Stimulated activated CD4-positive, alpha-beta T cell treated with anti-CD3 and anti-CD28 coated beads, Interleukin-4, amount 100 ng/mL, for 48 hours (primary cell): ENCODE measurements at places on chromosomes 1 and 21.

DNA sequence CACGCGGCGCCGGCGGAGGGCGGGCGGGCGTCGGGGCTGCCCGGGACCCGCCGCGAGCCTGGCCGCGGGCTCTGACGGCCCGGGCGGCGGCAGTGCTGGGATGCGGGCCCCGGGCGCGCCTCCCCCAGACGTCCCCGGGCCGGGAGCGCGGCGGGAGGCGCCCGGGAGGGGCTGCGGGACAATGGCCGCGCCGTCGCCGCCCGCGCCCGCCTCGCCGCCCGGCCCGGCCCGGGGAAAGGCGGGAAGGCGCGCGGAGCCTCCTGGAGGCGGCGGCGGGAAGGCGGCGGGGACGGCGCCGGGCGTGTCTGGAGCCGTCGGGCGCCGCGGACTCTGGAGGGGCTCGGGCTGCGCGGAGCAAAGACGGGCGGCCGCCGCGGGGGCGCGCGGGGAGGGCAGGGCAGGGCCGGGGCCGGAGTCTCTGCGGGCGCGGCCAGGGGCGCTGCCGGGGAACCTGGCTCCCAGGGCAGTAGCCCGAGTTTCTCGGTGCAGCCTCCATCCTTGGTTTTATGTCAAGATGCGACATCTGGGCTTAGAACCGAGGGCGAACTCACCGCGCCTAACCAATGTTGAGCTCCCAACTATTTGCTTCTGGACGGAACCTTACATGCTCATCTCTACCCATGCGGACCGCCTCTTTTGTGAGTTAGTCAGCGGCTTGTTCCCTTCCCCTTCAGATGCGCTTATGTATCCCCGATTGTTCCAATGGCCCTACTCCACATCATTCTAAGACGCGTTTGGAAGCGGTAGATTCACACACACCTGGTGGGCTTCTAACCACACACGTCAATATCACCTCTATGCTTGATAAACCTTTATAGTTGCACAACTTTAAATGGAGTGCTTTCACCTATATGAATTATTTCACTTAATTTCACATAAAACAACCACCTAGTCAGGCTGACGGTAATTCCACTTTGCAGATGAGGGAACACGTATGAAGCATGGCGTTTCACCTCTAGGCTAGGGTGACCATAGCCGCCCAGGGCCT lies 651 bp downstream of the ZBTB8A start:
- no peak for DNase-seq

- no peak for DNase-seq
These were observed 52.4 kb downstream of the TOR1AIP2 start for GRCh38 chr1:179825206-179825605.

GRCh38 chr1:4655674-4656532 lies 1.5 kb downstream of the AJAP1 start:
- peak; percentile 9 for DNase-seq

GRCh38 chr1:178751046-178751445 lies 26.0 kb downstream of the RALGPS2 start:
- no peak for DNase-seq

DNA sequence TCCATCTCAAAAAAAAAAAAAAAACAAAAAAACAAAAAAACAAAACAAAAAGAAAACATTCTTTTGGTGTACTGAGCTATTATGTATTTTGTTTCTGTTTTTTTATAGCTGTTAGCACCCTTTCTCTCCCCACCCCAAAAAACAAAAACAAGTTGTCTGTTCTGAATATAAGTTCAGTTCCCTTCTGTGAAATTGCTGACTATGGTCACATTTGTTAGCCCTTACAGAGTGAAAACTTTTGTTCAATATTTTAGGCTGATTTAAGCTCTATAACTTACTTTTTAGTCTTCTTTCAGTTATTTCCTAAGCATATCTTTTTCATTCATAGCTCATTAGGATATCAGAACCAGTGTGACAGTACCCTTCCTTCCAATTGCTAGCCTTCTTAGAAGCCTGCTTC lies 1056.6 kb upstream of the NCAM2 start:
- DNase-seq = no peak

- no peak for DNase-seq
These were observed 34.6 kb upstream of the IFNGR2 start for GRCh38 chr21:33368576-33368975.

- no peak for DNase-seq
These were observed 15.7 kb downstream of the MAP3K21 start for GRCh38 chr1:233343262-233343661.

DNA sequence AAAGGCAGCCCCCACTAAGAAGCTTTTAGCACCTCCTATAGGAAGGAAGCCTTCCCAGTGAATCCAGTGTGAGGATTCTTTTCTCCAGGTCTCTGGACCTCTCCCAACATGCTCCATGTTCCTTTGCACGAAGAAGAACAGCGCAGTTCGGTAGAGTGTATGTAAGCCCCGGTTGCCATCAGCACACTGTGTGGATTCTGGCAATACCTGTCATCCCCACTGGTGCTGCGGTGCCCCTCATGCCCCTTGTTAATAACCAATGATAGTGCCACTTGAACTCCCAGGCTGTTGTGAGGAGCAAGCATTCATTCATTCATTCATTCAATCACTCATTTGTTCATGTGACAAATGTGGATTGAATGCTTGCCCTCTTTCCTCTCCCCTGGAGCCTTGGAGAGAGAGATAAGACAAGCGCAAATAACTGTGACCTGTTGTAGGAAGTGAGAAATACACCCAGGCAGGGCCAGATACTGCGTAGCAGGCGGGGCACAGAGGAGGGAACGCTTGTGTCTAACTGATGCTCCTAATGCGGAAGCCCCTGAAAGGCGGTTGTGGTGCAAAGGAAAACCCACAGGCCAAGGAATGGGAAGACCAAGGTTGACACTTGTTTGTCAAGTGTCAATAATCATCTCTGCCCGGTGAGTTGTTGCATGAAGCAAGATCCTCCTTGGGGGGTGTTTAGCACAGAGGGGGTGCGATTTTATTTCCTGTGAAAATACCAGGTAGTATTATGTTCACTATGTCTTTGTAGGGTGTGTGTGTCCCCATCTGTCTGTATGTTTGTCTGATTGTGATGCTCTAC lies 9.8 kb downstream of the LGR6 start:
- no peak for DNase-seq

GRCh38 chr1:89941110-89941766 lies 53.7 kb upstream of the ZNF326 start:
- no peak for DNase-seq

DNA sequence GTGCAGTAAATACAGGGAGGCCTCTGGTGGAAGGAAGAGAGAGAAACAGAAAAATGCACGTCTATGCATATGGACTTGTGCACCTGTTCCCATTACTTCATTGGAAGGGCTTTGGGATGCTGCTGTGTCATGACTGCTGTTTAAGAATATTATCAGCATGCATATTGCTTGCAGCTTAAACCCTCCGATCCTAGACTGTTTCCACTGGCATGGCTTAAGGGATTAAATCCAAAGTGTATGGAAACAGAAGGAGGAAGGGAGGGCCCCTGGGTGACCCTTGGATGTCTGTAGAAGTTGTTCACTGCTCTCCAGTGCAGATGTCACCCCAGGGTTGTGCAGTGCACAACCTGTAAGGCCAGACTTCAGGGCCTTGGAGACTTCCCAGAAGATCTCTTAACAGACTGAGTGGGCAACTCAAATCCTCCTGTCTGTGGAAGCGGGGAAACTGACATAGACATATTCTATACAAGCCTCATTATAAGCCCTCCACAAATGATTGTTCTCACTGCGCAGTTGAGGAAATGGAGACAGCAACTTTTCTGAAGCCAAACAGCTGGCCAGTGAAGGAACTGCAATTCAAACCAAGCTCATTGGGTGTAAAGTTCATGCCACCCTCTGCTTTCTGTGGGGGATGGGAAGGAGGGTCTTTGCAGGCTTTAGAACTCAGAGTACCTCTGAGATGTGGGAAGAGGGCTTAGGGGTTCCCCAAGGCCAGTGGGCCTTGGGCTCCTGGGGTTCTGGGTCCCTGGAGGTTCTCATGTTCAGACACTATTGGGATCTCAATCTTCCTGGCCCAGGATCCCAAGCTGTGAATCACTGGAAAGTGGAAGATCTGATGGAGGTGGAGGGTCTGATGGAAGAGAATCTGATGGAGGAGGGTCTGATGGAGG lies 73.8 kb downstream of the UMODL1 start:
- no peak for DNase-seq

DNA sequence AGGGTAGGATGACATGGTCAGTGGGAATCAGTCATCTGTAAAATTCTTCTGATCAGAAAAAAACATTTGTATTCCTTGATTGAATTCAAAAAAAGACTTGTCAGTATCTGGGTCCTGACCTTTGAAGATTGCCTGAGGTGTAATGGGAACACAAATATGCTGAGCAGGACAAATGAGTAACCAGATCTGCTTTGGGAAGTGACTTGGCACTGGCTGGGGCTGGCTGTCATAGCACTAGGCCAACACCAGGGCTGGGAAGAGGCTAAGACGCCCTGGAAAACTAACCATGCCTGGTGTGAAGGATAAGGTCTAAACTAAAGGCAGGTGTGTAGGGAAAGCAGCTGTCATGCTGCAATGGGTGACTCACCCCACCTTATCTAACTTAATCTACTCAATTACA lies 452.9 kb upstream of the BEND5 start:
- DNase-seq = no peak
